ENCODE measurements at places on chromosomes 11 and 22. TPM values are rescaled to one million over a fixed set of nuclear protein-coding genes. Genes with fewer than 3 reads are reported as not detected.

INS gene
- total RNA-seq, result not detected

DDTL gene
- 2.1 TPM for total RNA-seq

TRIM34 gene
- total RNA-seq, result 0.63 TPM

OR8B2 gene
- not detected for total RNA-seq

DNA sequence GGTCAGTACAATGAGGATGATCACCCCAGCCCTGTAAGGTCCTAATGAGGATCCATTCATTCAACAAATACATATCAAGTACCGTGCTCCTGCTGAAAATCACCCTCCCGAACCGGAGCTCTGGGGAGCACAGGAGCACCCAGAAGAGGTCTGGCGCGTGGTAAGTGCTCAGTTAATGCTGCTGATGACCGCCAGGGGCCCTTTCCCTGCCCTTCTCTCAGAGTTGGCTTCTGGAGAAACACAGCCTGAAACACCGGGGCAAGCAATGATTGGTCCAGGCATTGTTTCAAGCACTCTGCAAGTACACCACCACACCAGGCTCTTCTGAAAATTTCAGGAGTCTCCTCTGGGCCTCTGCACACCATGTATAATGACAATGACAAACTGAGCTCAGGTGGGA, 3.8 kb upstream of the CCDC86 start:
- H3K27me3 ChIP-seq, result no peaks in the 10 kb centered on the region
- no peak overlapping the region for H3K27ac ChIP-seq
- no peaks in the 10 kb centered on the region for H3K36me3 ChIP-seq
- H3K4me1 ChIP-seq, result peaks cover 7% of the 10 kb centered on the region

DNA sequence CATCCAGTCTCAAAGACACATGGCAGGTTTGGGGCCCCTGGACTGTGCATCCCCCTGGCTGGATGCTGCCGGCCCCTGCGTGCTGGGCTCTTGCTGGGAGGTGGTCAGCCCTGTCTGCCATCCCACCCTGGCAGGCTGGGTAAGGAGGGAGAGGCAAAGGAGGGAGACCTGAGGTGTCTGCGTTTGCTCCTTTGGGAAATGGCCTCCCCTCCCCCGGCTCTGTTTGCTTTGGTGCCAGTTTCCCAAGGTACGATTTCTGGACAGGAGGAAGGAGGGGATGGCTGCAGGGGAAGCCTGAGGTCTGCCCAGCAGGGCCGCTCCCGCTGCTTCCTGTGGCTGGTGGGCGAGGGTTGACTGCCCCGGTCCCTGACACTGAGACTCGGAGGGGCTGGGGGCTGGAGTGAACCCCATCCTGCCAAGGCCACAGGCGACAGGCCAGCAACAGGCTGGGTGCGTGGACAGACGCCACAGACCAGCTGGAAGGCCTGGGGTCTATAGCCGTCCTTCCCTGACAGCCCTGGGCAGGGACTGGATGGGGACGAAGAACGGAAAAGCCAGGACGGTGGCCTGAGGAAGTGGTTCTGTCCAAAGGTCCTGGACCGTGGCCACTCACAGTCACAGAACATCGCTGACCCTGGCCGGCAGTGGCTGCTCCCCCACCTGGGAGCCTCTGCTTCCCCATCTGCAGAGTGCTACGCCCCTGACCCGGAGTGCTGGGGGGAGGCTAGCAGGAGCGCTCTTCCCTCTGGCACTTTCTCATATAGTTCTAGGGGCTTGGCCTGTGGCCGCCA, 38.0 kb downstream of the OSBPL5 start:
- H3K27me3 ChIP-seq, result no peaks in the 10 kb centered on the region
- no peaks in the 10 kb centered on the region for H3K4me1 ChIP-seq
- H3K27ac ChIP-seq, result no peak overlapping the region
- H3K4me3 ChIP-seq, result no peak overlapping the region
- no peak for DNase-seq
- no peaks in the 10 kb centered on the region for H3K36me3 ChIP-seq

DNA sequence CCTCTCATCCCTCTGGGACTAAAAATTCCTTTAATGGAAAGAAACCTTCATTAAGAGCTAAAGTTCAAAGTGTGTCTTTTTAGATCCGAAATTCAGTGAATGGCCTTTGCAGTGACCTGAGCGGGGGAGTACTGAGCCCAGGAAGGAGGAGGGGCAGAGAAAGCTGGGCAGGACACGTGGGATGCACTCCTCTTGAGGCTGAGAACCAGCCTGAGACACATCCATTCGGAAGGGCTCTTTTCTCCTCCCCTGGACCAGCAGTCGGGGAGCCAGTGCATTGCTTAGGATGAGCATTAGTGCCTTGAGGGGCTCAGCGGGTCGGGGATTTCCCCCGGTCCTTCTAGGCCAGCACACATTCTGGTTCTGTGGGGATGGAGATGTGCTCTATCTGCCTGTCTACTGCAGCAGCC, 258.9 kb upstream of the B3GAT1 start:
- H3K27ac ChIP-seq, result no peak overlapping the region
- H3K4me3 ChIP-seq, result no peak overlapping the region

DNA sequence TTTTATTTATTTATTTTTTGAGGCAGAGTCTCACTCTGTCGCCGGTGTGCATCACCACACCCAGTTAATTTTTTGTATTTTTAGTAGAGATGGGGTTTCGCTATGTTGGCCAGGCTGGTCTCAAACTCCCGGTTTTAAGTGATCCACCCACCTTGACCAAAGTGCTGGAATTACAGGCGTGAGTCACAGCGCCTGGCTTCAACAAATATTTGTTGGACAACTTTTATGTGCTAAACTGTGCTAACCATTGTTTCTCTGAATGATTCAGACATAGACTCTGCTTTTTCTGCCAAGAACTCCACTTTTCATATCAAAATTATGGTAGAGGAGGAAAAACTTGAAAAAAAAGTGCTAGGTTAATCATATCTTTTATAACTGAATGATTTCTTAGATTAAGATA, 36.3 kb downstream of the MMP7 start:
- no peak overlapping the region for H3K4me3 ChIP-seq
- no peaks in the 10 kb centered on the region for H3K36me3 ChIP-seq
- H3K27ac ChIP-seq, result no peak overlapping the region
- H3K27me3 ChIP-seq, result no peaks in the 10 kb centered on the region

- no peak overlapping the region for H3K27ac ChIP-seq
- H3K4me1 ChIP-seq, result no peaks in the 10 kb centered on the region
- no peaks in the 10 kb centered on the region for H3K27me3 ChIP-seq
Observed at GRCh38 chr11:33362051-33362910, 105.1 kb downstream of the HIPK3 start.

DNA sequence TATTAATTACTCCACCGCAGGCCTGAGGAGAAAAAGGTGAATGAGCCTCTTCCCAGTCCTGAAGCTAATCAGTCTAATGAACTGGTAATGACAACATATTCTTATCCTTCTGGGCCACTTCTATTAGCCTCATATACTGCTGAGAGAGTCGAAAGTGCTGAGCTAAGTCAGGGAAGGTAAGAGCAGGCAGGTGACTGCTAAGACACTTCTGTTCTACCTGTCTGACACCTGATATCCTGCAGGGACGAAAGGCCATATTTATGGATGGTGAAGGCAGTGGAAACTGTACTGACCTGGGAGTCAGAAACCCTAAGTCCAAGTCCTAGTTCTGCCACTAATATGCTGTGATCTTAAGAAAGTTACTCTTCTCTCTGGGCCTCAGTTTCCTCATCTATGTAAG, 3.5 kb downstream of the TBC1D10A start:
- no peak overlapping the region for H3K27ac ChIP-seq
- H3K4me3 ChIP-seq, result no peak overlapping the region
- H3K4me1 ChIP-seq, result peaks cover 5% of the 10 kb centered on the region
- H3K27me3 ChIP-seq, result no peaks in the 10 kb centered on the region
- DNase-seq, result no peak
- H3K36me3 ChIP-seq, result no peaks in the 10 kb centered on the region

- no peak overlapping the region for H3K4me3 ChIP-seq
- peaks cover 29% of the 10 kb centered on the region for H3K4me1 ChIP-seq
- peaks cover 63% of the 10 kb centered on the region for H3K27me3 ChIP-seq
- no peak for DNase-seq
- H3K36me3 ChIP-seq, result no peaks in the 10 kb centered on the region
Observed at GRCh38 chr22:41910050-41911000, 4.5 kb downstream of the SHISA8 start.

DNA sequence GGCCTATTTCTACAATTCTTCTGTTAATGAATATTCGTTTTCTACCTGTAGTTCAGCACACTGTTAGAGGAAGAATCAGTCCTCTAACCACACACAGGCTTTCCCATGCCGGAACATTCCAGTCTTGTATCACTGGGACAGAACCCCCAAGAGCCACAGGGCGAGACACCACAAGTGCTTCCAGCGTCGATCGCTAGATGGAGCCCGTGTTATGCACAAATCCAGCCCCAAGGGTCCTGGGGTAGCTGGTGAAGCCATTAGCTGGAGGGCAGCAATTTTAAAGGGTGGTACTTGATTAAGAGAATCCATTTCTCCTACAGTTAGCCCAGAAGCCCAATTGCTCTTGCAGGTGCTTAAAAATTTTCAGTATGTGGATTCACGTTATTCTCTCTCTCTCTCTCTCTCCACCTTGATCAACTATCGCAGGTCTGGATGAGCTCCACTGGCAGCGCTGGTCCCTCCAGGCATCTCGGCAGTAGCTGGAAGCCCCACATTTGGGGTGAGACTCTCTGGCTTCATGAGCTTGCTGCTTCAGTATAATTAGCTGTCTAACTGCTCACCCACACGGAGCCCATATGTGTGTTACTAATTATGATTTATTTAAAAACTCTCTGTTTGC, 148.2 kb upstream of the SNX19 start:
- no peak overlapping the region for H3K27ac ChIP-seq
- H3K4me1 ChIP-seq, result peaks cover 7% of the 10 kb centered on the region
- DNase-seq, result peak; percentile 82
- H3K27me3 ChIP-seq, result no peaks in the 10 kb centered on the region
- no peak overlapping the region for H3K4me3 ChIP-seq
- H3K36me3 ChIP-seq, result no peaks in the 10 kb centered on the region

DNA sequence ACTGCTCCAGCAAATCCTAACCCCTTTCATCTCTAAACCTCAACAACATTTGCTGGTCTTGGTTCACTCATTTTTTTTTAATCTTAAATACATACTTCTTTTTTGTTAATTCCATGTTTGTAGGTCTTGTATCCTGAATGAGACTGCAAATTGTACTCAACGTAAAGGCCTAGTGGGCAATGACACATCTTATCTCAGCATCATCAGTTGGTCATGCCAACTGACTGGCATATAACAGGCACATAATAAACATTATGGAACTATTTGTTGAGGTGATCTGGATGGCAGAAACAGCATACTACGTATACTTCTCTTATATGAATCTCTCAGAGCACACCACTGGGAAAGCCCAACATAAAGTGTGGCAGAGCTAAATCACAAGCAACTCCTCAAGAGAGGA, 116.7 kb downstream of the RBFOX2 start:
- no peaks in the 10 kb centered on the region for H3K27me3 ChIP-seq
- DNase-seq, result no peak

DNA sequence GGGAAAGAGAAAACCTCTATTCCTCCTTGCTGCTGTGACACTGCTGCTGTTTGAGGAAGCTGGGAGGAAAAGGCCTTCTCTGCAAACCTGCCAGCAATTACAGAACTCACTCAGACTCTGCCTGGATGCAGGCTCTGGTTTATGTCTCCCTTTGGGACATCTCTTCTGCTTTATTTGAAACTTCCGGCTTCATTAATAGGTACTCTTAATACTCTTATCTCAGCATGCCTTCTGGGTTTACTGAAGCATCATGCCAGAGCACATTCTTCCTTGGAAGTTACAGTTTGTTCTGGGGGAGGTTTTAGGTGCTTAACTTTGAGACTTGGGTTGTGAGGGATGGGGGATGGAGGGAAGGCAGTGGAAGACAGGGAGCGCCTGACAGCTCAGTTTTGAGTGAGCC, 79.9 kb downstream of the NAV2 start:
- no peak overlapping the region for H3K4me3 ChIP-seq
- H3K27ac ChIP-seq, result no peak overlapping the region
- no peaks in the 10 kb centered on the region for H3K36me3 ChIP-seq
- H3K4me1 ChIP-seq, result peaks cover 5% of the 10 kb centered on the region
- H3K27me3 ChIP-seq, result no peaks in the 10 kb centered on the region

- H3K27ac ChIP-seq, result no peak overlapping the region
- no peak for DNase-seq
- no peaks in the 10 kb centered on the region for H3K36me3 ChIP-seq
- no peak overlapping the region for H3K4me3 ChIP-seq
Observed at GRCh38 chr11:119641983-119642745, 86.8 kb downstream of the NECTIN1 start.

GRCh38 chr22:45207981-45208664, 32.6 kb downstream of the KIAA0930 start:
- no peak overlapping the region for H3K4me3 ChIP-seq
- no peaks in the 10 kb centered on the region for H3K27me3 ChIP-seq
- peaks cover 5% of the 10 kb centered on the region for H3K4me1 ChIP-seq
- no peak overlapping the region for H3K27ac ChIP-seq
- no peaks in the 10 kb centered on the region for H3K36me3 ChIP-seq

- H3K36me3 ChIP-seq, result no peaks in the 10 kb centered on the region
- no peak overlapping the region for H3K4me3 ChIP-seq
- H3K4me1 ChIP-seq, result no peaks in the 10 kb centered on the region
Observed at GRCh38 chr11:4381901-4382300, 11.6 kb downstream of the TRIM21 start.
